Activated CD4-positive, alpha-beta memory T cell treated with anti-CD3 and anti-CD28 coated beads for 36 hours (primary cell): ENCODE measurements at places on chromosomes 12 and 14.

DNA sequence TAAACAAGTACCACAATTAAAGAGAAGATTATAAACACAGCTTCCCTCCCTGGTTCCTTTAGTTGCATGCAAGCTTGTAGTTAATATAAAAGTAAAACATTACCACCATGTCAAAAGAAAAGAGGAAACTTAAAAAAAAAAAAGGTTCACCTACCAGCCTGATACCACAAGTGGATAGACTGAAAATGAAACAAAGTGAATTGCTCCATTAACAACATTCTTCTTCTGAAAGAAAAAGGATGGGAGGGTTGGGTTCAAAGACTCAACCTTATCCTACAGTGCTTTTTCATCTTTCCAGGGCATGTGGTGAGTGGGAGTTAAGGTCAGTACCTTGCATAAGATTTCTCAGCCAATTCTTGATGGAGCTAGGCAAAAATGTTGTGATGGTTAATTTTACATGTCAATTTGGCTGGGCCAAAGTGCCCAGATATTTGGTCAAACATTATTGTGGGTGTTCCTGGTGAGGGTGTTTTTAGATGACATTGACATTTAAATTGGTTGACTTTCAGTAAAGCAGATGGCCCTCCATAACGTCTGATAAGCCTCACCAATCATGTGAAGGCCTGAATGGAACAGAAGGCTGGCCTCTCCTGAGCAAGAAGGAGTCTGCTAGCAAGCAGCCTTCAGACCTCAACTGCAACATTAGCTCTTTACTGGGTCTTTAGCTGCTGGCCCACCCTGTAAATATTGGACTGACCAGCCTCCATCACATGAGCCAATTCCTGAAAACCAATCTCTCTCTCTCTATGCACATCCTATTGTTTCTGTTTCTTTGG is 28.8 kb downstream of the VCPKMT start:
- no peak for DNase-seq

- no peak for DNase-seq
These were observed 41.8 kb downstream of the AMN start for GRCh38 chr14:102964152-102964730.

GRCh38 chr14:77301103-77301502 is 19.6 kb downstream of the POMT2 start:
- peak; percentile 78 for DNase-seq

- DNase-seq = no peak
These were observed 71.3 kb downstream of the TSPAN11 start for GRCh38 chr12:30997685-30998440.

DNA sequence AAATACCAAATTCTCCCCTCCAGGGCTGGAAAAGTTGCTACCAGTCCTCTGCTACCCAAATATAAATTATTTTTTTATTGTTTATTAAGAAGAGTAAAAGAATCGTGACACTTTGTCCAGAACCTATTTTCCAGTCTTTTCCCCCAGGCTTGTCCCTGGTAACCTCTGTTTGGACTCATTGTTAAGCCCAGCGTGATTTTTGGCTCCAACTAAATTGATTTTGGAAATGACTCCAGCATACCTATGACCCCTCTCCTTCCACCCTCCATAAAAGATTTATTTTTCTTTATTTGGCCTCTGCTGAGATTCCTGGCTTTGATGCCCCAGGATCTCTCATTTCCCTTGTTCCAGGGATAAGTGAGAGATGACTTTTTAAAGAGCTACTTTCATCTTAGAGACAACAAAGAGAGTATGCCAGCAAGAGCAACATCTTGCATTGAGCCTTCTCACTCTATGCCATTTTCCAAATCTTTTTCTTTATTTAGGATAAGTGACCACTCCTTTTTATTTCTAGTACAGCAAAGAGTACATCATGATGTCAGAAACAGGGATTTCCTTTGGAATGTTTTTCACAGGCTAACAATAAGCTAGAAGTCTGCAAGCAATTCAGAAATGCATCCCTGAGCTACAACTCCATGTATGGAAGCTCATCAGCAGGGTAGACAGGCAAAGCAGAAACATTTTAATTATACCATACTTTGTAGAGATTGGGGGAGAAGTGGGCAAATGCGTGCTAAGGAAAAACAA is 75.8 kb downstream of the DAD1 start:
- DNase-seq = no peak

DNA sequence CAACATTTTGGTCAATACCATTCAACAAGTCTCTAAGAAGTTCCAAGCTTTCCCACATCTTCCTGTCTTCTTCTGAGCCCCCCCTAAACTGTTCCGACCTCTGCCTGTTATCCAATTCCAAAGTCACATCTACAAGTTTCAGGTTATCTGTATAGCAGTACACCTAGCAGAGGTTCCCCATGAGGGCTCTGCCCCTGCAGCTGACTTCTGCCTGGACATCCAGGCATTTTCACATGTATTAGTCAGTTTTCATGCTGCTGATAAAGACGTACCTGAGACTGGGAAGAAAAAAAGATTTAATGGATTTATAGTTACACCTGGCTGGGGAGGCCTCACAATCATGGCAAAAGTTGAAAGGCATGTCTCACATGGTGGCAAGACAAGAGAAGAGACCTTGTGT is 10.2 kb upstream of the PLA2G1B start:
- DNase-seq = no peak

GRCh38 chr12:87794854-87795253 is 234.3 kb downstream of the C12orf50 start:
- no peak for DNase-seq

DNA sequence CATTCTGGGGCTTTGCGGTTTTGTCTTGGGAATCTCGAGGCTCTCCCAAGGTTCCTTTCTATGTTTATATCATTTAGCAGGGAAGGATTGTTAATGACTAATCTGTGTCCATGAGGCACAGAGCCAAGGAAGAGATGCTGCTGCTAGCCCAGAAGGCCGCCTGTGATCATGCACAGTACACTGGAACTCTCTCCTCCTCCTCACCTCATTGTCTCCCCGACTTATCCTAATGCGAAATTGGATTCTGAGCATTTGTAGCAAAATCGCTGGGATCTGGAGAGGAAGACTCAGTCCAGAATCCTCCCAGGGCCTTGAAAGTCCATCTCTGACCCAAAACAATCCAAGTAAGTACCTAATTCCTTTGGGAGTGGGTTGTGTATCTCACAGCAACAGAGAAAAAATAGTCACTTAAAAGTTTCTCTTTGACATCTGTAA is at the start of gene NR1H4:
TSS of gene NR1H4 (plus strand) at position 151 of the 435 bp plus-strand sequence. CDS start 19,458 bp downstream, outside the sequence.
- no peak for DNase-seq

DNA sequence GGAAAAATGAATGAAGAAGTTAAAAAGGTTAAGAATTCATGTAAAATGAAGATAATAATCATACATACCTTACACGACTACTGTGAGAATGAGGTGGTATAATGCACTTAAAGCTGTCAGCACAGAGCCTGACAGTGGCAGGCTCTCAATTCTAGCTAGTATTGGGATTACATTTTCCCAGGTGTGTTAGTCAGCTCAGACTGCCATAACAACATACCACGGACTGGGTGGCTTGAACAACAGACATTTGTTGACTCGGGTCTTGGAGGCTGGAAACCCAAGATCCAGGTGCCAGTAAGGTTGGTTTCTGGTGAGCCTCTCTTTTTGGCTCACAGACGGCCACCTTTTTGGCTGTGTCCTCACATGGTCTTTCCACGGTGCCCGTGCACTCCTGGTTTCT is 167.8 kb downstream of the CHST11 start:
- no peak for DNase-seq

- DNase-seq = no peak
These were observed 126.5 kb downstream of the C12orf75 start for GRCh38 chr12:105457026-105457425.

DNA sequence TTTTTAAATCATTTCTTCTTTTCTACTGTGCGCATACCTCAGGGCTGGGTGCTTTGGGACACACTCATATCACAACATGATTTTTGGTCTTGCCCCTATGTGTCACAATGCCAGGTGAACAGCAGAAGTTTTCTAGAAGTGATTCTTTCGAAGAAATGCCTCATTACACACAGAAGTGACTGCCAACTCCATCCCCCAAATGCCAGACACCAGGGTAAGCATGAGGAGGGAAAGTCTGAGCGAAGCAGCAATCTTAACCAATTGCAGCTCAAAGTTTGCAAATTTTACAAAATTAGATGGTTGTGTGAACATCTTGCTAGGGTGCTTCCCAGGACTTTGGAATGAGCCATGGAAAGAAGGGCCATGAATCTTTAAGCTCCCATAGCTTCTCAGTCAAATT is 87.3 kb upstream of the PLEKHA5 start:
- no peak for DNase-seq

- DNase-seq = no peak
These were observed 110.2 kb downstream of the VCPKMT start for GRCh38 chr14:50006141-50006540.

DNA sequence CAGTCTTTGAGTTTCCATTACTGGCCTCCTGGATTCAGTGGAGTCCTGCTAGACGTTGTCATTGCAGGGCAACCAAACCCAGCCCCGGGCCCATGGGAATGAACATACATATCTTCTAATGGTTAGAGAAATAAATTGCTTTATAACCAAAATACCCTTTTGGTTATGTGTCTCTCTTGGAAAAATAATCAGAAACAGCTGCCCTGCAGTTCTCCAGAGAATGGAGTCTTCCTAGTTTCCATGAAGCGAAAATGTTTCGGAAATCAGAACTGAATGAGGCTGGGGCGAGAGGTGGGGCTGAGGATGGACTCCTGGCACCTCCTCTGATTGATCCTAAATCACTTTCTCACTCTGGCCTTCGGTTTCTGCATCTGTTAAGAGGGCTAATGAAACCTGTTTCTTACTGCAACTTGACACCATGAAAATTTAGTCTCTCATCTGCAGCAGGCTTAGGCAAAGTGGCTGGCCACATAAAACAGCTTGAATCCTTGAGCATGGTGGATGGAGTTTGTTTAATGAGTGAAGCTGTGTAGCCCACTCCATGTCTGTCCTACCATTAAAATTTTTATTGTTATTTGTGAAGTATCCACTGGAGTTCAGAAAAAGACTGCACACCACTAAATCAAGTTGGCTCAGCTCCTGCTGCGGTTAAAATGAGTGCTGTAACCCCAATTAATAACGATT is 198.9 kb downstream of the CACNA1C start:
- DNase-seq = no peak

- DNase-seq = no peak
These were observed 48.2 kb downstream of the SLC38A4 start for GRCh38 chr12:46777587-46777986.

DNA sequence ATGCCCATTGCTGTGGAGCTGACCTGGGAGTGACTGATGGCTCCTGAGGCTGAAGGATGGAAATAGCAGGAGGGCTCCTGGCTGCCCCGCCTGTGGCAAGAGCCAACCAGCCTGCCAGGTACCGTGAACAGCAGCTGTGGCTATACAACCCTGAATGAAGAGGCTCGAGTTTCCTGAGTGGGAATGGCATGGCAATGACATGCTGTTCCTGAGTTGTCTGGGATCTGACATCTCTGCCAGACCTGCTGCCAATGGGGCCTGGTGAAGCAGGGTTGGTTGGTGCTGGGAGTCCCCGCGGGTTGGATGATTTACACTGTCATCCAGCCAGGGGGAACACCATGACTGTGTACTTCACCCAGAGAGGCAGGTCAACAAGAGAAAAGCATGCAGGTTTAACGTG is 31.8 kb upstream of the LRRC10 start:
- DNase-seq = no peak

DNA sequence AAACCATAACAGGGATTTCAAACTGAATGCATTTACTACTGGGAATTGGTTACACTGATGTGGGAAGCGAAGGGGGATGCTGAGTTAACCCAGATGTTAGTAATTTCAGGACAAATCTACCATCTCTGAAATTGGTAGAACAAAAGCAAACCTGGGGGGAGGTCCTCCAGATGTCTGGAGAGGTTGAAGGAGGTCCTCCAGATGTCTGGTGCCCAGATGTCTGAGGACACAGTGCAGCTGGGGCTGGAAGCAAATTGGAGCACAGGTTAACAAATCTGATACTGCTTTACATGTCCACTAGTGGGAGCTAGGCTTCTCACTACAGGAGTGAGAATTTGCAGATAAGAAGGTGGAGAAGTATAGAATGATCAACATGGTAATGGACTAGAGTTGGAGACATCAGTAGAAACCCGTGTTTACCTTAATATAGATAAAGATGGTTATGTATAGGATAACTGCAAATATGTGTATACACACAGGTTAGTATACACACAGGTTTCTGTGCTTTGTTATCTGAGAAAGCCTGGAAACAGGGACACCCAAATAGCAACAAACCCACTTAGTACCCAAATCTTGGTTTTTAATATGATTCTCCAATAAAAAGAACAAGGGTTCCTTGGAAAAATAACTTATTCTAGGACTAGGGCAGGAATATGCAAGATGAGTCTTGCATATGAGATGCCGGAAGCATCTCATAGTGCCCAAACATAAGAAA is 162.5 kb downstream of the C12orf50 start:
- no peak for DNase-seq

DNA sequence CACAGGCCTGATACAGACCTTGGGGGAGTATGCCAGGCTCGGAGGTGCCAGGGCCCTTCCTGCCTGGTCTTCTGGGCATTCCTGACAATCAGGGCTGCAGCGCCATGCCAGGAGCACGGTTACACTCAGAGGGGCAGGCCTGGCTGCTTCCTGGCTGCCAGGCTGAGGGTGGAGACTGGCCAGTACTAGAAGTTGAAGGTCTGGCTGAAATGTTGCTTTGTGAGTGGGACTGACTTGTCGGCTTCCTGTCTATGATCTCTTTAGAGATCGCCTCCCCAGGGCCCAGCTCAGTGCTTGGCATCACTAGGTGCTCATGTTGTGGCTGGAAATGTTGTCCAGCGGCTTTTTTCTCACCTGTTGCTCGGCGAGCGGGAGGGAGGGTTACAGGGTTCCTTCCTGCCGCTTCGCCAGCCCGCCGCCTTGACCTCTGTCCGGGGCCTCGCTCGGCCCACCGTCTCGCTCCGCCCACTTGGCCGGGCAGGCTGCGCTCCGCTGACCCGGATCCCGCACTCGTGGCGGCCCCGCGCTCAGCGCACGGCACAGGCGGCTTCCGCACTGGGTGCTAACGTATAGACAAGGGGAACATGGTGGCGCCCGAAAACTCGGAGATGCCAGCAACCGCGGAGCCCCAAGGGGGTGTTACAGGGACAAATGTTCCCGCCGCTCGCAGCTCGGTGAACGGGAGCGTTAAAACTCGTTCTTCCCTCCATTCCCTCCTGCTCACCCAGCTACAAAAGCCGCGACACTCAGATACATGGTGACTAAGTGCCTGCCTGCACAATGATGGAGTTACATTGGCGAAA is 32.6 kb downstream of the PAPLN start:
- DNase-seq = peak; percentile 29

GRCh38 chr12:68375756-68376695 is 43.9 kb upstream of the MDM1 start:
- DNase-seq = no peak
